ENCODE measurements at places on chromosomes 2 and 18. TPM values are rescaled to one million over a fixed set of nuclear protein-coding genes. Genes with fewer than 3 reads are reported as not detected.

Gene FAM210A
- total RNA-seq = 11.4 TPM

Gene IL1B
- not detected for total RNA-seq

Gene CNGA3
- total RNA-seq = not detected

Gene KRTCAP3
- total RNA-seq = not detected

Gene SERPINB4
- total RNA-seq = not detected

Gene TSHZ1
- 4.8 TPM for total RNA-seq

Gene NETO1
- not detected for total RNA-seq

Gene NT5C1B
- not detected for total RNA-seq

Gene FAM237A
- total RNA-seq = not detected

Gene ATAD2B
- total RNA-seq = 2.3 TPM

Gene ARHGAP28
- total RNA-seq = 26.4 TPM

DNA sequence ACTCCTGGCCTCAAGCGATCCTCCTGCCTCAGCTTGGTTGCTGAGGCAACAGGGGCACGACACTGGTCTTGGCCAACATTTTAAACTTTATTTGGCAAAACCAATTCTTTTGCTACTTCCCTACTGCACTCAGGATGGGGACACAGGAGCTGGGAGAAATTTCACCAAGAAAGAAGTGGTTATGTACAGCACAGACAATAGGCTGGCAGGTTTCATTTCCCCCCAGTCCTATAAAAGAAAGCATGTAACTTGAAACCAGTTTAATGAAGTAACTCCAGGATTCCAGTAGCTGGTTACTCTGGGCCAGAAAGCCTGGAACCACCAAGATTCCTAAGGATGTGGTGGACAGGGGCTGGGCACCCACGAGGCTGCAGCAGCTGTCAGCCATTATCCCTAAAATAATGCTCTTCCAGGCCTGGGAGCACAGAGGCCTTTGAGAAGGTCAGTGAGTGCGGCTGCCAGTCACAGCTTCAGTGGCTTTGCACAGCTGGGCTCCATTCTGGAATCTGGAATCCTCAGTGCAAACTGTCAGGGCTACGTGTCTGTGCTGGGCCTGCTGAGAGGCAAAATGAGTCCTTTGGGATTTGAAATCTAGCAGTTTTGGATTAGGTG is 142.3 kb upstream of the ITGA6 start:
- peak; percentile 85 for DNase-seq

DNA sequence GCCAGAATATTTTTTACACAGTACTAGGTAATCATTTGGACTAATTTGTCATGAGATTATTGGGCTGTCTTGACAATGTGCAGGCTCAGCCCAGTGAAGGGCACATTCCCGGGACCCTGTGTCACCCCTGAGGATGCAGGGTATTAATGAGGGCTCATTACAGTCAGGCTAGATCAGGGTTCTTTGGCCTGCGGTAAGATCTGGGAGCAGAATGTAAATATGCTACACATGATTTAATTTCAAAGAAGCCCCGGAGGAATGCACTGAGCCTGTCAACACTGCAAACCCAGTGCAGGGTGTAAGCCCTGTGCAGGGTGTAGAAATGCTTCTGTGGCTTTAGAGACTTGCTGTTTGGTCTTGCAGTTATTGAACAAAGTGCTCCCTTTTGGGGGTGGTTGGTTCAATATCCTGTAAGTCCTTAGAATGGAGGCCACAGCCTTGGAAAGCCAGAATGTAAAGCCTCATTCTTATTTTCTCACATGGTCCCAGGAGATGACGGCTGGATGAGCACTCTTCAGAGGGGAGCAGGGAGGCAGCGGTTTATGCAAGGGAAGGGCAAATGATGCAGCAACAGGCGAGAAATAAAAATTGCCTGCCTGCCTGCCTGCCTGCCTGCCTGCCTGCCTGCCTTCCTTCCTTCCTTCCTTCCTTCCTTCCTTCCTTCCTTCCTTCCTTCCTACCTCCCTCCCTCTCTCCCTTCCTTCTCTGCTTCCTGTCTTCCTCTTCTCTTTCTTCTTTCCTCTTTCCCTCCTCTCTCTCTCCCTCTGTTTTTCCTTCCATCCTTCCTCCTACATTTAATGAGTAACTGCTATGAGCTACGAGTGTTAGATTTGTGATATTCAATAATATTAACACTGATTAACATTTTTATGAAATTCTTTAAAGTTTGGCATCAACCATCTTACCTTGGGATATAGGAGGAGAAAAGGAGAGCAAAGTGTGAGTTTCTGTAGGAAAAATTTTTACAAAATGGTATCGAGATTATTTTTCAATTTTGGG is 148.8 kb downstream of the VAPA start:
- DNase-seq = no peak

- peak; percentile 83 for DNase-seq
Measured at GRCh38 chr2:167292430-167293171, 404.3 kb downstream of the XIRP2 start.

- DNase-seq = no peak
Measured at GRCh38 chr2:169119851-169120250, 50.5 kb downstream of the DHRS9 start.

GRCh38 chr2:48112911-48113680 is 206.8 kb upstream of the FBXO11 start:
- peak; percentile 62 for DNase-seq

GRCh38 chr2:167181134-167181533 is 292.9 kb downstream of the XIRP2 start:
- DNase-seq = no peak

- no peak for DNase-seq
Measured at GRCh38 chr18:65859075-65859474, 108.3 kb downstream of the CDH7 start.

- DNase-seq = no peak
Measured at GRCh38 chr2:36857713-36858112, 108.6 kb downstream of the STRN start.

DNA sequence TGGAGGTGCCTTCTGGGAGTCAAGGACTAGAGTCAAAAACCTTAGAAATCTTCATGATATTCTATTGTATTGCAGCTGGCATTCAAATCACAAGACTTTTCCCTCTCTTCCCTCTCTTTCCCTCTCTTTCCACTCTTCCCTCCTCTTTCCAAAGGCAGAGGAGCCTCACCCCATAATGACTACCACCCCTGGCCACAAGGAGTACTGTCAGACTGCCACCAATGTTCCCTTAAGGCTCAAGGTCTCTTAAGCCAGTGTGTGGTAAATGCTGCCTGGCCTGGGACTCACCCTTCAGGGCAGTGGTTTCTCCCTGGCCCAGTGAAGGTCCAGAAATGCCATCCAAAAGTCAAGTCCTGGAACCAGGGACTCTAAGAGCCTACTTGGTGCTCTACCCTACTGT is 605.9 kb upstream of the PKDCC start:
- DNase-seq = no peak

GRCh38 chr2:150076281-150076680 is 411.2 kb downstream of the RND3 start:
- DNase-seq = no peak

- no peak for DNase-seq
Measured at GRCh38 chr2:100906679-100907078, 86.7 kb downstream of the NPAS2 start.

DNA sequence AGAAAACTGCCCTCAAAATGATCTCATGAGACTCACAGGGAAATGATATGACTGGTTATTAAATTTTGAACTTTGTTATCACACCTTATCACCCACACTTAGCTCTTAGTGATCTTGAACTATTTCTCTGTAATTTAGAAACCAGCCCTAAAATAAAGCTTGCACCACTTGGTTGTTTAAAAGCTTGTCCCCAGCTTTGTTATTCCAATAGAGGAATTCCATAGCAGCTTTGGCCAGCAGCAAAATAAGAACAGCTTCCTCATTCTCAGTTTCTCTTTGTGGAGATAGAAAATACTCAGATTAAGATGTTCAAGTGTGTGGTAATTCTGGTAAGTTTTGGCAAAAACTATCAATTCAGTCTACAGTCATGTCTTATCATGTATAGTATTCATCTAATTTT is 54.4 kb upstream of the CCDC68 start:
- DNase-seq = no peak

- DNase-seq = no peak
Measured at GRCh38 chr2:19706332-19706731, 195.5 kb downstream of the TTC32 start.

DNA sequence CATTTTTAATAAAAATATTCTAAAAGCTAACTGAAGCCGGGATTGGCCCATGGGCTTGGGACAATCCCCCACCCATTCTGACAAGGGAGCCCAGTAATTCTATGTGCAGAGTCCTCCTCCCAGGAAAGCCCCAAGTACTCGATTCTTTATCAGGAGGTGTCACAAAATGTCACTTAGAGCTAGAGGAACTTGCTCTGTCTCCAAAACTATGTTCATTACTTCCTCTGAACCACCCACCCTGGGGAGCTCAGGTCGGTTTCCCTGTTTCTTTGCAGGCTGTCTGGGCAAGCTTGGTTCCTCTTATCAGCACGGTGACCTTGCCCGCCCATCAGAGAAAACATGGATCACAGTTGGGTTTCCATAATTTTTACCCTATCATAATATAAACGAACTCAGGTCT is 430.6 kb upstream of the ID2 start:
- no peak for DNase-seq

GRCh38 chr2:230691005-230691647 is 21.5 kb upstream of the CAB39 start:
- DNase-seq = peak; percentile 69

DNA sequence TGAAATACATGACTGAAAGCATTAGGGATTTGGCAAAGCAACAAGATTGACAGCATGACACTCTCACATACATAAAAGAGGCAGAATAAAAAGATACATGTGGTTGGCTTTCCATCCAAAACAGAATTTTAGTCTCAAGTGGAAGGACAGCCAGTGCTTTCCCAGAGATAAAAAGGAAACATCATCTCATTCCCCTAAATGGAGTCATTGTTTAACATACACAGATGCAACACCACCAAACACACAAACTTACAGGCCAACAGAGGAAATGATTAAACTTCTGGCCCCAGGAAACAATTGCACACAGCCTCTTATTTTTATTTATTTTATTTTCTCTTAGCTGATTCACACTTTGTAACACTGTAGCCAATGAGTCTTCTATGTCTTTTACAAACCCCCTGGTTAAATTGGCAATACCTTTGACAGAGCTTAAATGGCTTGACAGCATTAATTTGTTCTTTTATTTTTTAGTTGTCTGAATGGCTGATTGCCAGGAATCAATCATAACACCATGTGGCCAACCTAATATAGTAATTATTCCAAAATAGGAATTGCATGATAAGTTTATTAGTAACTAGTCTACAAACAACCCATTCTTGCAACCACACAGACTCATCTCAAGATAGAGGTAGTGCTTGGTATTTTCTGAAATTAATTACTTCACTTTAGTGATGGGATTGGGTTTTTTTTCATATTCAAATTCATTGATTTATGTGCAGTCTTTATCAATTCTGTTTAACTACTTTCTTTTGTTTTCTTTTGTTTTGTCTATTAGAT is 190.5 kb downstream of the RND3 start:
- peak; percentile 17 for DNase-seq

GRCh38 chr18:59721211-59721610 is 24.0 kb upstream of the CCBE1 start:
- no peak for DNase-seq

DNA sequence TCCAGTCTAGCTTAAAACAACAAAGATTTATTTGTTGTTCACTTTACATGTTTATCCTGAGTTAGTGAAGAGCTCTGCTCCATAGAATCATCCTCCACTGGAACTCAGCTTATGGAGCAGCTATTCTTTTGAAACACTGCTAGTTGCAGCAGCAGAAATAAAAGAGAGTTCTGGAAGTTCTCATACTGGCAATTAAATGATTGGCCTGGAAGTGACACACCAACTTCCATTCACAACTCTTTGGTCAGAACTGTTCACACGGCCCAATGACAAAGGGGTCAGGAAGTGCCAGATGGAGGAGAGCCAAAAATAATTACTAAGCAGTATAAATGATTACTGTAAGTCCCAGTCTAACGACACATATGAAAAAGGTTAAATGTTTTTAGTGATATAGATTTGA is 39.1 kb downstream of the FBXO11 start:
- DNase-seq = peak; percentile 53

- no peak for DNase-seq
Measured at GRCh38 chr2:30150786-30151185, 4.0 kb downstream of the YPEL5 start.

Measured in H4 (cell line).